GM23248 (cell line): ENCODE measurements at places on chromosomes 3 and 15.
A peak's percentile ranks its signal among the peaks of the same experiment; 100 is the strongest.

GRCh38 chr3:44648564-44649229 is at the start of gene ZNF35:
Gene ZNF35 (plus strand): TSS chr3:44648732. CDS start chr3:44651068, 2,336 bp downstream.
- no peaks in the 10 kb centered on the region for H3K27me3 ChIP-seq
- peak within 1 kb of the TSS; percentile 77 for H3K27ac ChIP-seq
- DNase-seq = peak; percentile 94
- H3K4me1 ChIP-seq = no peaks in the 10 kb centered on the region; the same call in 1 of the 2 replicates
- peak within 1 kb of the TSS; percentile 95 for H3K4me3 ChIP-seq

- H3K27me3 ChIP-seq = peaks cover 36% of the 10 kb centered on the region
- H3K4me1 ChIP-seq = no peaks in the 10 kb centered on the region
- H3K36me3 ChIP-seq = no peaks in the 10 kb centered on the region
- H3K27ac ChIP-seq = no peak overlapping the region
- DNase-seq = no peak
- no peak overlapping the region for H3K4me3 ChIP-seq
Measured at GRCh38 chr3:10516544-10517452, 11.4 kb upstream of the ATP2B2 start.

GRCh38 chr15:80536716-80537115 is 132.5 kb downstream of the ARNT2 start:
- no peaks in the 10 kb centered on the region; the same call in 1 of the 2 replicates for H3K36me3 ChIP-seq
- H3K27me3 ChIP-seq = no peaks in the 10 kb centered on the region
- peaks cover 4% of the 10 kb centered on the region for H3K4me1 ChIP-seq
- H3K27ac ChIP-seq = no peak overlapping the region
- DNase-seq = no peak

- peaks cover 28% of the 10 kb centered on the region for H3K4me1 ChIP-seq
- H3K27me3 ChIP-seq = no peaks in the 10 kb centered on the region
- DNase-seq = peak; percentile 31
- no peaks in the 10 kb centered on the region for H3K36me3 ChIP-seq
- no peak overlapping the region for H3K27ac ChIP-seq
Measured at GRCh38 chr15:40054855-40055575, 16.0 kb upstream of the SRP14 start.

DNA sequence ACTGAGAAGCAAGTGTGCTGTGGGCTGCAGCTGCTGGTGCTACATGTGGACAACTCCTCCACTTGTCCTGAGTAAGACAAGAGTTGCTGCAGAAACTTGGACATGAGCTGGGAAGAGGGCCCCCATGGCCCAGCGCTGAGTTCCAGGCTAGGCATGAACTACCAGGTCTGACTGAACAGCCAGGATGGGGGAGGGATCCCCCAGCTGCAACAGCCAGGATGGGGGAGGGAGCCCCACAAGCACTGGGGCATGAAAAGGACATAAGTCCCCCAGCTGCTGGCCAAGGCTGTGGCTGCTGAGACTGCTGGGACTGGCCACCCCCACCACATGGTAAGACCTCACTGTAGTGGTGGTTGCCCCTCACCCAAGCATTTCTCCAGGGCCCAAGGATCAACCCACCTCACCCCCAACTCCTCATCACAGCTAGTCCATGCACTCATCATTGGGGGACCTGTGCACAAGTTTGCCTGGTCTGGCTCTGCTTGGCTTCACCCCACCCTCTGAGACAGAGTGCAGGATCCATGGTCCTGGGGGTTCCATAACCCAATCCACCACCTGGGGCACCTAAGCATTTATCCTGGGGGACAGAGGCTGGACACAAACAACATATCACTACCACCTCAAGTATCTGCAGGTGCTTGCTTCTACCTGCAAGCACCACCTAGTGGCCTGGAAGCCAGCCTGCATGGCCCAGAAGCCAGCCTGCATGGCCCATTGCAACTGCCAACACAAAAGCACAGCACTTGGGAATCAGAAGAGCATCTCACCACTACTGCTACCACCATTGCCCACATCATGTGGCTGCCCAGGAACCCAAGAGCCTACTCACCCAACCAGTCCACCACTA is 84.5 kb upstream of the STT3B start:
- no peaks in the 10 kb centered on the region for H3K36me3 ChIP-seq
- no peak overlapping the region for H3K4me3 ChIP-seq
- DNase-seq = peak; percentile 13
- H3K27ac ChIP-seq = no peak overlapping the region
- H3K27me3 ChIP-seq = no peaks in the 10 kb centered on the region
- H3K4me1 ChIP-seq = no peaks in the 10 kb centered on the region

GRCh38 chr15:93165734-93166470 is 76.9 kb upstream of the RGMA start:
- no peak overlapping the region for H3K4me3 ChIP-seq
- H3K4me1 ChIP-seq = no peaks in the 10 kb centered on the region
- H3K36me3 ChIP-seq = no peaks in the 10 kb centered on the region
- DNase-seq = no peak
- no peaks in the 10 kb centered on the region for H3K27me3 ChIP-seq

DNA sequence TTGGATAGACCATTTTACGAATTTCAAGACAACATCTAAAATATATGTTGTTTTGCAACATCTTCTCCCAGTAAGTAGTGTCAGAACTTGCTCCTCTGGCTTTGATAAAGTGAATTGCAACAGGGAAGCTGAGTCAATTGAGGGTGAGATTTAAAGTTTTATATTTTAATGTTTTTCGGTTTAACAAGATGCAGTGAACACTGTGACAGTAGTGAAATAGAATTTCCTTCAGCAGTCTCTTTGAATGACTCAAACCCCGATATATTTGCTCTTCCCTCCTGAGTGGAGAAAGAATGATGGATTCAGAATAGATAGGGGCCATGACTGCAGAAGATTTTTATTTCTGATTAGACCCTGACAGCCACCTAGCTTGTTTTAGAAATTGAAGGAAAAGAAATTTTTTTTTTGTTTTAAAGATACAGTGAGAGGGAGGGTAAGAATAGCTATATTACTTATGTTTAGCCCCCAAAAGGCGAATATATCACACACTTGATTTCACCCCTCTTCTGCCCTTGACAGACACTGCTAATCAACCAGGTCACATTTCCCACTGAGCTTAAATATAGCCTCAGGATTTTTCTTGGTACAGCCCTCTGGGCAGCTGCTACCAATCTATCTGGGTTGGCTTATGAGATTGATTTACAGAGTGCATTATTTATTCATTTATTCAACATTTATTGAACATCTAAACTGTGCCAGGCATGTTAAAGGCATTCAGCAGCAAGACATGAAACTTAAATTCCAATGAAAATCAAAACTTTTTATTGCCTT is 183.3 kb upstream of the ADAMTS9 start:
- H3K27ac ChIP-seq = no peak overlapping the region
- DNase-seq = peak; percentile 9
- H3K4me1 ChIP-seq = no peaks in the 10 kb centered on the region
- no peaks in the 10 kb centered on the region for H3K27me3 ChIP-seq
- no peak overlapping the region for H3K4me3 ChIP-seq

DNA sequence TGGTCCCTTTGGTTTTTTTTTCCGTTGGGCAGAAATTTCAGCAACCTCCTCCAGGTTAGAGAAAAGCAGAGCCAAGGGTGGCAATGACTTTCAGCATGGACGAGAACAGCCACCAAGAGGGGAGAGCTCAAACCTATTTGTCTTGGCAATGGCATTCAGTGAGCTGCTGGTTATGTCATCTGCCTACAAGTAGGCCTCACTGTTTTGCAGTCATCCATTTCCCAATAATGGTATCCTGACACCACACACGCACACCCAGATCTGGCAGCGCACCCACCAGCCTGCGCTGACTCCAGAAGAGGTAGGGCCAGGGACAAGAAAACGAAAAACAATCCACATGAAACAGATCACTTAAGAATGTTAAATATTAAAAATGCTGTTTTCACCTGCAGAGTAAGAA is 92.3 kb downstream of the MAGI1 start:
- no peak overlapping the region for H3K27ac ChIP-seq
- H3K36me3 ChIP-seq = no peaks in the 10 kb centered on the region
- peak; percentile 37 for DNase-seq
- no peak overlapping the region for H3K4me3 ChIP-seq
- H3K27me3 ChIP-seq = no peaks in the 10 kb centered on the region

- H3K4me3 ChIP-seq = no peak overlapping the region
- no peaks in the 10 kb centered on the region; the same call in 1 of the 2 replicates for H3K27me3 ChIP-seq
- H3K4me1 ChIP-seq = no peaks in the 10 kb centered on the region
- H3K27ac ChIP-seq = no peak overlapping the region
- no peak for DNase-seq
- no peaks in the 10 kb centered on the region for H3K36me3 ChIP-seq
Measured at GRCh38 chr3:184419171-184419570, 39.3 kb downstream of the CHRD start.

GRCh38 chr15:64501396-64501715 is 41.0 kb downstream of the ZNF609 start:
- H3K4me1 ChIP-seq = peaks cover 31% of the 10 kb centered on the region
- H3K4me3 ChIP-seq = no peak overlapping the region
- no peak overlapping the region for H3K27ac ChIP-seq
- H3K36me3 ChIP-seq = 0 out of 2 replicates have a peak, but pooled peaks cover 4% of the 10 kb centered on the region
- DNase-seq = no peak

GRCh38 chr3:128296469-128297251 is 143.4 kb downstream of the EEFSEC start:
- no peaks in the 10 kb centered on the region for H3K36me3 ChIP-seq
- H3K4me3 ChIP-seq = no peak overlapping the region
- H3K27me3 ChIP-seq = no peaks in the 10 kb centered on the region
- DNase-seq = no peak
- H3K27ac ChIP-seq = no peak overlapping the region

- no peak overlapping the region for H3K27ac ChIP-seq
- H3K36me3 ChIP-seq = no peaks in the 10 kb centered on the region
- DNase-seq = no peak
- no peaks in the 10 kb centered on the region for H3K27me3 ChIP-seq
- no peaks in the 10 kb centered on the region for H3K4me1 ChIP-seq
Measured at GRCh38 chr3:146914409-146914808, 309.3 kb upstream of the PLSCR5 start.

DNA sequence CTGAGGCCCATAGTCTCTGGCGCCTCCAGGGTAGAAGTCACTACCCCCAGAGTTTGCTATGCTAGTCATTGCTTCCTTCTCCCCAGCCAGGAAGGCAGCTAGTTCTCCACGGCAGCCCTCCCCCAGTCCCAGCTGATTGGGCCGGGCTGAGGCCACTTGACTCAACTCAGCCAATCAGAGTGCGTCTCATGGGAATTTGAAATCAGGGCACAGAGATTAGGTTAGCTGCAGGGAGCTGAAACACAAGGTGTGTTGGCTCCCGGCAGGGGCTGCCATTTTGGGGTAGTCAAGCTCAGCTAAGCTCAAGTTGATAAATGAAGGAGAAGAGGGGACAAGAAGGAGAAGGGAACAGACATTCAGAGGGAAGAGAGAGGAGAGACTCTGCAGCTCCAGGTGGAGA is 32.8 kb downstream of the LINGO1 start:
- no peak overlapping the region for H3K4me3 ChIP-seq
- no peak overlapping the region for H3K27ac ChIP-seq
- H3K27me3 ChIP-seq = no peaks in the 10 kb centered on the region
- no peaks in the 10 kb centered on the region for H3K36me3 ChIP-seq
- DNase-seq = peak; percentile 22
- H3K4me1 ChIP-seq = no peaks in the 10 kb centered on the region

DNA sequence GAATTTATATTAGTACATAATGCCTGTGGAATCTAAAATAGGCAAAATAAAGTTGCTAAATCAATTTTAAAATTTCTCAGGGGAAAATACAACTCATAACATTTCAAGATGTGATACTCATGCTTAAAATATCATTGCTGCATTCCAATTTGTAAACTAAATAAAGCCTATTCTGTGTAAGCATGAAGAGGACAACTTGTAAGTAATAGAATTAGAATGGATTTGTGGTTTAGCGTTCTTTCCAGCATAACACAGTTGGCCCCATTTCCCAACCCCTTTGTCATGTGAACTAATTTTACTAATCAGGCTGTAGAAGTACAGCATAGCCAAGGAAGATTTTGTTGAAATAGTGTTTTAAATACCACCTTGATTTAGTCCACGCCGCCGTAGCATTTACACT is 437.2 kb downstream of the SI start:
- peak; percentile 71 for DNase-seq
- H3K4me3 ChIP-seq = no peak overlapping the region
- H3K27ac ChIP-seq = peak overlapping the region; percentile 41

DNA sequence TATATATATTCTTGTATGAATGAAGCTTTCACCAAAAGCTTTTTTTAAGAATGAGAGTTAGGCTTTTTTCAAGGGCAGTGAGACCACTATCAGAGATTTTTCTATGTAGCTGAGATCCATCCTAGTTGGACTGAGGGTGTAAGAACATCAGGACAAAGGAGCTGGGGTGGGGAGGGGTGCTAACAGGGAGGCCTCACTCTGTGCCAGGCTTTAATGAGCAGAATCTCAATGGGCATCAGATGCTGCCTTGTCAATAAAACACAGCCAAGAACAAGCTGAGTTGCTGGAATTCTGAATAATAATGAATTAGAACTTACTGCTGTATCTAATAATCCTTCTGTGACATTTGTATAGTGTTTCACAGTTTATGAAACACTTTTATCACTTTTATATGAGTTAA is 41.4 kb upstream of the USP3 start:
- H3K27me3 ChIP-seq = 0 out of 2 replicates have a peak, but pooled peaks cover 7% of the 10 kb centered on the region
- DNase-seq = no peak
- no peak overlapping the region for H3K27ac ChIP-seq
- H3K36me3 ChIP-seq = no peaks in the 10 kb centered on the region

DNA sequence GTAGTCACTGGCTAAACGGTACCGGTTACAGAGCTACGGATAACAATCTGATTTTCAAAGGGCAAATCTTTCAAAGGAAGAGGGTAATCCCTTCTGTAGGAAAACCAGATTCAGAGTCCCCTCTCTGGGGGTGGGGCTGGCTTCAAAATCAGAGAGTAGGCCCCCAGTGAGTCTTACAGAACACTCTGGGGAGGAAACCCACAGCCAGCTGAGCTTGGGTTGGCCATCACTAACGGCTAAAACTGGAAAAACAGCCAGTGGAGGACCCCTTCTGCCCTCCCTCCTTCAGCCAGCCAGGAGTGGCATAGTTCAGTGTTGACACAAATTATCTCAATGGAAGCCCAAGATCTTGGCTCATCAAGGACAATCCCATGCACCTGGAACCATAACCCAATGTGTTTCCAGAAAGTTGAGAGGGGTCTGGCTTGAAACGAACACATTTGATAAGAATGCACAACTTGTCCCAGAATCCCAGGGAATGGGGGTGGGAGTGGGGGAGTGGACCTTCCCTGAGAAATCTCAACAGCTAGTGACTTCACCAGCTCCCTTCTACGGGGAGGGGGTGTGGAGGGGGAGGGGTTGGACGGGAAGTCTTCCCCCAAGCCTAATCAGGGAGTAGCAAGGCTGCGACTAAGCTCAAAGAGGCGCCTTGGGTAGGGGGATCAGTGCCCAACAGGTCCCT is 1.0 kb downstream of the RASL12 start:
- no peak overlapping the region for H3K27ac ChIP-seq
- DNase-seq = no peak
- no peaks in the 10 kb centered on the region for H3K36me3 ChIP-seq
- peaks cover 28% of the 10 kb centered on the region for H3K4me1 ChIP-seq
- H3K27me3 ChIP-seq = peaks cover 19% of the 10 kb centered on the region

GRCh38 chr3:124676236-124676635 is 54.0 kb upstream of the UMPS start:
- H3K4me1 ChIP-seq = peaks cover 4% of the 10 kb centered on the region; the same call in 1 of the 2 replicates
- DNase-seq = peak; percentile 84
- no peaks in the 10 kb centered on the region for H3K27me3 ChIP-seq
- H3K4me3 ChIP-seq = no peak overlapping the region
- H3K36me3 ChIP-seq = no peaks in the 10 kb centered on the region
